ENCODE measurements at places on chromosomes 13 and 19.

- DNase-seq = no peak
Measured at GRCh38 chr19:33621811-33622504, at the start of gene CHST8. Gene CHST8, plus strand, starts transcription at chr19:33621953. Its CDS starts 67,309 bp downstream, at chr19:33689262.

DNA sequence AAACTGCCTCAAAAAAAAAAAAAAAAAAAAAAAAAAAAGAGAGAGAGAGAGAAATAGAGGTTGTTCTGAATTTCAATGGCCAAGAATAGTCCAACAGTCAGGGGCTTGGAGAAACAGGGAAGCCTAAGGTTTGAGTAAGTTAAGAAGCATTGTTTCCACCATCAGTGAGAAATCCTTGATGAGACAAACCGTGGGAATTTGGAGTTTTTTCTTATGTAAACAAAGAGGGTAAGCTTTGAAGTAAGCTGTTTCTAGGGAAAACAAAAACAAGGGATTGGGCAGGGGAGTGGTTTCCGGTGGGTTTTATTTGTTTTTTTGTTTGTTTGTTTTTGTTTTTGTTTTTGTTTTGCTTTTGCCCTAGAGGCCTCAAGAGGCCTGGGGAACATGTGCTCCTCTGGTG lies 11.2 kb upstream of the ERVV-1 start:
- DNase-seq = no peak

GRCh38 chr19:3176715-3177501 lies 1.7 kb upstream of the S1PR4 start:
- peak; percentile 55 for DNase-seq

GRCh38 chr13:35990196-35990595 lies 141.0 kb downstream of the DCLK1 start:
- DNase-seq = no peak

GRCh38 chr19:43784981-43785808 lies 4.4 kb upstream of the KCNN4 start:
- DNase-seq = peak; percentile 15

DNA sequence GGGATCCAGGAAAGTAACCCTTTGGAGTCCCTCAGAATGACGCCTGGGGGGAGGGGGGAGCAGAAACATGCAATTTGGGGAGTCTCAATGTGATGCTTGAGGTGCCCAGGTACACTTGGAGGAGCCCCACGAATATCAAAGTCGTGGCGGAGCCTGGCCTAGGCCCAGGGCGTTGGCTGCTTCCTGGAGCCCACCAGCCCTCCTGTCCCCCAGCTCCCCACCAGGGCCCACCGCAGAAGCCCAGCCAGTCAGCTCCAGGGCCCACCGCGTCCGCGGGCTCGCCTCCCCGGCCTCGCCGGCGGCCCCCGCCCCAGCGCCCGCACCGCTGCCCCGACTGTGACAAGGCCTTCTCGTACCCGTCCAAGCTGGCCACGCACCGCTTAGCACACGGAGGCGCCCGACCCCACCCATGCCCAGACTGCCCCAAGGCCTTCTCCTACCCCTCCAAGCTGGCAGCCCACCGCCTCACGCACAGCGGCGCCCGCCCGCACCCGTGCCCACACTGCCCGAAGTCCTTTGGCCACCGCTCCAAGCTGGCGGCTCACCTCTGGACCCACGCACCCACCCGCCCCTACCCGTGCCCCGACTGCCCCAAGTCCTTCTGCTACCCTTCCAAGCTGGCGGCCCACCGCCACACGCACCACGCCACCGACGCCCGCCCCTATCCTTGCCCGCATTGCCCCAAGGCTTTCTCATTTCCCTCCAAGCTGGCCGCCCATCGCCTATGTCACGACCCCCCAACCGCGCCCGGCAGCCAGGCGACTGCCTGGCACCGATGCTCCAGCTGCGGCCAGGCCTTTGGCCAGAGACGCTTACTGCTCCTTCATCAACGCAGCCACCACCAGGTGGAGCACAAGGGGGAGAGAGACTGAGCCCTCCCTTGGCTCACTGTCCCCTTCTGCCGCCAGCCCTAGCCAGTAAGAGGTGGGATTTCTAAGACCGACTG lies 2.1 kb downstream of the ZNF575 start:
- no peak for DNase-seq

DNA sequence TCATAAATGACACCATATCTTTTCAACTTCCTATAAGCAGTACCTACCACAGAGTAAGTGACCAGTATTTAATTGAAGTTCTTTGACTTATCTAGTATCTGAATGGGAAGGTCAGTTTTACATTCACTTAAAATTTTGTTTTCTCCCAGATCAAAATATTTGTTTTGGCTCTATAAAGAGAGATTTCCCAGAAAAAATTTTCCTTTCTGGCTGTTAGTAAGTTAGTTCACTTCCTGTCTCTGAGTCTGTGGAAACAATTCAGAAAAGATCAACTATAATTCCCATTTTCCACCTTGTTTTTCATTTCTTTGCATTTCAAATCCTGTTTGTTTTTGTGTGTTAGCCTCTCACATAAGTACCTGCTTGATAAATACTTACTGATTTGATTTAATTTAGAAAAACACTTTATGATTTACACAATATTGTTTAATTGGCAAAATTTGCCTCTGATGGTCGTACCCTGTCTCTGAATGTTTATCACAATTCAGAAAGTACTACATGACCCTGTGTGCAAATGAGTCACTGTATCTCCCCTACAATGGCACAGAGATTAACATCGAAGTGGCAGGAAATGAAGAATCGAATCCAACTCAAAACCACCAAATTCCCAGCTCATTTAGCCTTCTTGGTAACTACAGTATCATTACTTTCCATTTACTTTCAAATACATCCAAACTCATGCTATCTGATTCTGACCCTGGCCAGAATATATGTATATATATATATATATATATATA lies 15.4 kb upstream of the MED4 start:
- DNase-seq = no peak

DNA sequence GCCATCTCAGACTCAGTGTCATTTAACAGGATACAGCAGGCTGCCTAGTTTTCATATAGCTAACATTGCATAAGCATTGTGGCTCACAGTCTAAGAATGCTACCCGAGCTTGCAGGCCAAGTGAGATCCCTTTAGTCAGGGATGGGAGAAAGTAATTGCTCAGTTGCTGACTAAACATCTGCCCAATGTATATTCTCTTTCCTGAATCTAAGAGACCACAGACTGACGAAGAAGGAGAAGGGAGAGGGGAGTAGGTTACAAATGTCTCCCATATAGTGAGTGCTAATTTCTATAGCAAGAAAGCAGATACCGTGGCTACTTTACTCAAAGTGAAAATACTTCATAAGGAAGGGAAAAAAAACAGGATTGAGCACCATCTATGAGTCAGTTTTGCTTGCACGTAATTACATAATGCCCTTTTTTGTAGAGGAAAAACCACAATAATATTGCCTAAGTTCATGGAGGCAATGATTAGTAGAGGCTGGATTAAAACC lies 453.9 kb downstream of the COG6 start:
- no peak for DNase-seq

DNA sequence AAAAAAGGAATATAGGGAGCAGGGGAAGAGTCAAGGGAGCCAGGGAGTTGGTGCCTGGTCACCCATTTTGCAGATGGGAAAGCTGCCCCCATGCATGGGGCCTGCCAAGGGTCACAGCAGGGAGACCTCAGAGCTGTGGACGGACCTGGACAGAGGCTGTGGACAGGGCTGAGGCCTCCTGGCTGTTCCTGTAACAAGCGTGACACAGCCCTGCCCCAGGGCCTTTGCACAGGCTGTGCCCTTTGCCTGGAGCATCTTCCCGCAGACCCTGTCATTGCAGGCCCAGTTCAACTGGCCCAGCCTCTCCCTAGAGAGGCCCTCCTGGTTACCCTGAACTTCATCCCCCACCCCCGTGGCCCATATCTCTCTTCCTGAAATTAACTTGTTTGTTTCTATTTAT lies 6.4 kb downstream of the TNFAIP8L1 start:
- DNase-seq = no peak

DNA sequence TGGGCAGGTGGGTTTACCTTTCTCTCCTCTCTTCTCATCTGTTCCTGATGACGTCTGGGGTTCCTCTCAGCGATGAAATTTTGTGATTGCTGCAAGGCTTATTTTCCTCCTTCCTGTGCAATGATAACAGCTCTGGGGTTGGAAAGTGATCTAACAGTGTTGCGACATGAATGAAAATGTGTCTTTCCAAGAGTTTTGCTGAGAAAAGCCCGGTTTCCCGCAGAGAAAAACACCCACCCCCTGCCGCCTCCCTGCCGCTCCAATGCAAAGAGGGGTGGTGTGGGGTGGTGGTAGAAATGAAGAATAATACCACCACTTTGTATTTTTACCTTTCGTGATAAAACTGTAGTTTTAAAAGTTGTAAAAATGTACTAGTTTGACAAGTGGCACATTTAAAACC lies 232.0 kb downstream of the OLFM4 start:
- DNase-seq = no peak

GRCh38 chr13:113942591-113943103 lies 31.2 kb downstream of the C13orf46 start:
- no peak for DNase-seq

- DNase-seq = no peak
Measured at GRCh38 chr13:58999851-59000250, 1163.9 kb downstream of the DIAPH3 start.

GRCh38 chr13:49029570-49029969 lies 53.9 kb downstream of the FNDC3A start:
- no peak for DNase-seq

DNA sequence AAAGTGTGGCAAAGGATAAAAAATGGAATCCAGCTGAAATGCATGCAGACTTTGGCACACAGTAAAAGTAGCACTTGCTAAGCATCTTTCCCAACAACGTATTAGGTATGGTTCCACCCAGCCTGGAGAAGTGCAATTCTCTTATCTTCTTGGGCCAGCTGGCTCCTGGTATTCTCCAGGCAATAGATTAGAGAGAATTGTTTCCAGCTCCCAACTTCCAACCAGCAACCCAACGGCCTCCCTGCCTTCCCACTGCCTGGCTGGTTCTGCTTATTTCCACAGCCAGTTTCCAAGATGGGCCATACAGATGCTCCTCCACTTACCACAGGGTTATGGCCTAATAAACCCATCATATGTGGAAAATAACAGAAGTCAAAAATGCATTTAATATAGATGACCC lies 133.4 kb downstream of the OXGR1 start:
- no peak for DNase-seq

GRCh38 chr13:31310786-31311185 lies 111.0 kb downstream of the B3GLCT start:
- no peak for DNase-seq

DNA sequence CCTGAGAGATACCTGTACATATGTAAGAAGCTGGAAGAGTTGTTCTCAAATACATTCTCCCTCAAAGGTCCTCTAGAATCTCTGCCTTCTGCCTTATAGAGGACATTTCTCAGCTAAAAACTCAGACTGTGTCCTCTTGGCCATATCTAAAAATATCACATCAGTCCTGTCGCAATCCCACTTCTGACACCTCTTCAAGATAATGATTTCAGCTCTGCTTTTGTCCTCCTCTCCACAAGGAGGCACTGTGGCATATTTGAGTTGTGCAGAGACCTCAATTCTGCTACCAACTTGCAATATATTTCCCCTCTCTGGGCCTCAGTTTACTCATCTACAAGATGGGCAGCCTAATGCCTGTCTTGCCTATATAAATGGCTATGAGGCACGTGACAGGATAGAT lies 16.6 kb downstream of the ADAMTS10 start:
- DNase-seq = no peak

- no peak for DNase-seq
Measured at GRCh38 chr13:110294146-110294545, 12.8 kb downstream of the COL4A1 start.

GRCh38 chr13:98889419-98890085 lies 88.3 kb downstream of the DOCK9 start:
- DNase-seq = no peak

- DNase-seq = no peak
Measured at GRCh38 chr19:44647144-44647543, 3.4 kb downstream of the PVR start.

DNA sequence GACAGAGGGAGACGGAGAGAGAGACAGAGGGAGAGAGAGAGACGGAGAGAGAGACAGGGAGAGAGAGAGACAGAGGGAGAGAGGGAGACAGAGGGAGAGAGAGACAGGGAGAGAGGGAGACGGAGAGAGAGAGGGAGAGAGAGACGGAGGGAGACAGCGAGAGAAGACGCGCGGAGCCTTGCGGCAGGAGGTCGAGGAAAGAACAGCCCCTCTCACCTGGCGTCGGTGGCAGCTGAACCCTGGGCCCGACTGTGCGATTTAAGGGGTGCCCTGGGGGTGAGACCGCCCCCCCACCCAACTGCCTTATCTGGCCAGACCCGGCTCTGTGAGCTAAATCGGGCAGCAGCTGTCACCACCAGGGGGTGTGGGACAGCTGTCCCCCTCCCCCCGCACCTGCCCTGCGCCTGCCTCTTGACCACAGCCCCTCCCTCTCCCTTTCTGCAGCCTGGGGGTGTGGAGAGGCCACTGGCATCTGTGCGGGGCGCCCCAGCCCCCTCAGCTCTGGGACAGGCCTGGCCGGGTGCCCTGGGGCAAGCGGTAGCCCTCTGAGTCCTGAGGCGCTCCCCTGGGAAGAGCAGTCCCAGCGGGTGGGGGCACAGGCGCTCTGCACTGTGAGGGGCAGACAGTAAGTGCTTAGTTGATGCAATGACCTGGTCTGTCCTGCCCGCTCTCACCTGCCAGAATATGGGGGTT lies 10.8 kb downstream of the JOSD2 start:
- no peak for DNase-seq

GRCh38 chr13:67763384-67763783 lies 533.2 kb upstream of the PCDH9 start:
- DNase-seq = no peak

DNA sequence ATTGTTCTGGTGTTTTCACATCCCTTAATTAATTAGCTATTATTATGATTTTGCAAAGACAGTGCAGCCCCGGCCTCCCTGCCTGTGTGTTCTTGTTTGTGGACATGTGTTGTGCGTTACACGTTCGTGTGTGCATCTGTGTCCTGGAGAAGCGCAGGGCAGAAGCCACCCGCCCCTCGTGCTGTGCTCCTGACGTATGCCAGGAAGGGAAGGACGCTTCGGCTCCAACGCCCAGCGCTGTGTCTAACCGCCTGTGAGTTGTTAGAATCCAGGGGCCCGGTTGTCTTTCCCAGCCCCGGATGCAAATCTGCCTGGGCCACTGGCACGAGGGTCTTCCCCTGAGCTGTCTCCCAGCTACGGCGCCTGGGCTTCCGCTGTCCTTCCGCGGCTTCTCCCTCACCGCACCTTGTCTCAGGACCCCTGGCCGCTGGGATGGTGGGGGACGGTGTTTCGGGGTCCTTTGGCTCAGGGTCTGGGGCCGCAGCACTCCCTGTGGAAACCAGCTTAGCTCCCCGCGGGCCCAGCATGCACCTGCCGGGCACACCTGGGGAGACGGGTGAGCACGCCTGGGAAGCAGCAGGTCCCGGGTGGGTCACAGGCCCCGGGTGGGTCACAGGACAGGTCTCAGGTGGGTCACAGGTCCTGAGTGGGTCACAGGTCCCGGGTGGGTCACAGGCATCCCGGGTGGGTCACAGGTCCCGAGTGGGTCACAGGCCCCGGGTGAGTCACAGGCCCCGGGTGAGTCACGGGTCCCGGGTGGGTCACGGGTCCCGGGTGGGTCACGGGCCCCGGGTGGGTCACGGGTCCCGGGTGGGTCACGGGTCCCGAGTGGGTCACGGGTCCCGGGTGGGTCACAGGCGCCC lies 51.5 kb downstream of the GAS6 start:
- no peak for DNase-seq
